ENCODE measurements at places on chromosomes 2 and 18. TPM values are rescaled to one million over a fixed set of nuclear protein-coding genes. Genes with fewer than 3 reads are reported as not detected.

DNA sequence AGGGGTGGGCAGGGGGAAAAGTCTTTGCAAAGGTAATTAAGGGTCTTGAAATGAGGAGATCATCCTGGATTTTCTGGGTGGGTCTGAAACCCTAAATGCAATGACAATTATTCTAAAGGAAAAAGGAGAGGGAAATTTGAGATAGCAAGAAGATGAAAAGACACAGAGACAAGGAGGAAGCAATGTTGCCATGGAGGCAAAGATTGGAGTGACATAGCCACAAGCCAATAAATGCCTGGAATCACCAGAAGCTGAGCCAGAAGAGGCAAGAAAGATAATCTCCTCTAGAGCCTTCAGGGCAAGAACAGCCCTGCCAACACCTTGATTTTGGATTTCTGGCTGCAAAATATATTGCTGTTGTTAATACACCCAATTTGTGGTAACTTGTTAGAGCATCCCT, 1246.3 kb upstream of the PIK3C3 start:
- no peak for DNase-seq

GRCh38 chr2:88753833-88754584, 62.5 kb downstream of the RPIA start:
- DNase-seq, result no peak

The OSR1 gene
- total RNA-seq, result 32.3 TPM

The FAM237A gene
- total RNA-seq, result not detected

DNA sequence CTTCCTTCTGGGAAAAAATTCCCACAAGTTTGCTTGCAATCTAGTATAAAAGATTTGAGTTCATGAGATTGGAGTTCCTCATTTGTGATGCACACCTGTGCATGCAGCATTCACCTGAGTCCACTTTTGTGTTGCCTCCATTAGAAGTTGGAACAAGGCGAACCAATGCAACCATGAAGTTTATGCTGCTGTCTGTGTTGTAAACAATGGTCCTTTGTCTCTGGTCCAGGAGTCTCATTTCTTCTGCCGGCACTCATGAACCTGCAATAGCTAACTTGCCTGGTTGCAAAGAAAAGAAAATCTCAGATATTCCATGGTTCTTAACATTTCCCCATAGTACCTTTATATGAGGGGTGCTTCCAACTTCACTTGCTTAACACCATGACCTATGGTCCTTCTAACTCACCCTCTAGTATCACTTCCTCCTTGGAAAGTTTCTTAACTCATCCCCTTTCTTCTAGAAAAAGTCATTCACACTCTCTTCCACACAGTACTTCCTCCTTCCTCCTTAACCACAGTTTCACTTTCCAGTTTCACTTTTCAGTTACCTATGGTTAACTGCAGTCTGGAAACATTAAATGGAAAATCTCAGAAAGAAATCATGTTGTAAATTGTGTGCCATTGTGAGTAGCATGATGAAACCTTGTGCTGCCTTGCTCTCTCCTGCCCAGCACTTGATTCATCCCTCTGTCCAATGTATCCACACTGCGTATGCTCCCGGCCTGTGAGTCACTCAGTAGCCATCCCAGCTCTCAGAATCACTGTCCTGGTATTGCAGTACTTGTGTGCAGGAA, 128.8 kb upstream of the TRIB2 start:
- DNase-seq, result no peak

Measured in chondrocyte (in vitro differentiated cells).